Pulmonary artery endothelial cell (primary cell): ENCODE measurements at places on chromosomes 5 and 9. TPM values are rescaled to one million over a fixed set of nuclear protein-coding genes. Genes with fewer than 3 reads are reported as not detected.

The AJM1 gene
- total RNA-seq = 0.66 and 0.78 TPM in 2 replicates

The ECPAS gene
- 102 and 131 TPM in 2 replicates for total RNA-seq

The ARSI gene
- total RNA-seq = 0.04 TPM in 1 of 2 replicates, not detected in the other

The SYK gene
- total RNA-seq = 0.07 TPM in 1 of 2 replicates, not detected in the other

The TAS2R1 gene
- total RNA-seq = not detected in 2 replicates

The ECM2 gene
- total RNA-seq = 0.13 and 0.18 TPM in 2 replicates

The FCN2 gene
- not detected in 2 replicates for total RNA-seq

The LRRC14B gene
- not detected in 2 replicates for total RNA-seq

The PCYOX1L gene
- 13.1 and 19.4 TPM in 2 replicates for total RNA-seq

The P4HA2 gene
- total RNA-seq = 68.0 and 88.6 TPM in 2 replicates

The PCDHB14 gene
- total RNA-seq = 0.53 and 0.78 TPM in 2 replicates

The PCDHB4 gene
- 0.04 and 0.07 TPM in 2 replicates for total RNA-seq

The SLC36A3 gene
- not detected in 2 replicates for total RNA-seq

The GNA14 gene
- 3.2 and 12.6 TPM in 2 replicates for total RNA-seq
